Activated CD8-positive, alpha-beta T cell treated with anti-CD3 and anti-CD28 coated beads for 36 hours (primary cell): ENCODE measurements at places on chromosomes 6 and 20. TPM values are rescaled to one million over a fixed set of nuclear protein-coding genes. Genes with fewer than 3 reads are reported as not detected.
A peak's percentile ranks its signal among the peaks of the same experiment; 100 is the strongest.

The SLC22A2 gene
- not detected for total RNA-seq

- DNase-seq = no peak
These were observed 16.5 kb upstream of the TINAG start for GRCh38 chr6:54291738-54292137.

DNA sequence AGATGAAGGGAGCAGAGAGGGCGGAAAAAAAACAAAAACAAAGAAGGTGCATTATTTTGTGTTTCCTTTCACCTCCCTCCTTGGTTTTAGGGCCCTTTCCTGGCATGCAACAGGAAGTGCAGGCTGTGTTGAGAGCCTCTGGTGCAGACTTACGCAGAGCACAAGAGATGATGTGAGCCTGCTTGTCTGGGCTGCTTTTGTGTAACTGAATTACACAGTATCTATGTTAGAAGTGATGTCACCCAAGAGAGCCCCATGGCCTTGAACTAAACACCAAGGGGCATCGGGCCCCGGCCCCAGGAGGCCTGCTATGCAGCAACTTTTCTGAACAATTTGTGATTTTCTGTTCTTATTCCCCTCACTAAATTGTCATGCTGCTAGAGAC is 25.5 kb downstream of the GNAS start:
- DNase-seq = peak; percentile 42

GRCh38 chr20:40160097-40160550 is 528.9 kb downstream of the MAFB start:
- DNase-seq = peak; percentile 40

- no peak for DNase-seq
These were observed 1830.0 kb upstream of the DEFB115 start for GRCh38 chr20:29427201-29428060.

DNA sequence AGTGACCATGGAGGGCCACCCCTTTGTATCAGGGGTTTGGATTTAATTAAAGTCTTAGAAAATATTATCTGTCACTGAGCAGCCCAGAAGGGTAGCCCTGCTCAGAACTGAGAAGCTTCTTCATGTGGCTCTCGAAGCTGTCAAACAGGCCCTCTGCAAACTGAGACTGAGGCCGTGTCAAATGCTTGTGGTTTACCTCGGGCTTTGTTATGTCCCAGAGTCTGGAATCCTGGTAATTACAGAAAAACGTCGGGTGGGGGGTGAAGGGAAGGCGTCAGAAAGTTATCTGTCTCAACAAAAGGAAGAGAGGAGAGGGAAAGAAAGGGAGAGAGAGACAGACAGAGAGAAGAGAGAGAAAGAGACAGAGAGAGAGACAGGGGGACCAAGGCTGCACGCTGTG is 200.8 kb downstream of the BMP7 start:
- DNase-seq = no peak

DNA sequence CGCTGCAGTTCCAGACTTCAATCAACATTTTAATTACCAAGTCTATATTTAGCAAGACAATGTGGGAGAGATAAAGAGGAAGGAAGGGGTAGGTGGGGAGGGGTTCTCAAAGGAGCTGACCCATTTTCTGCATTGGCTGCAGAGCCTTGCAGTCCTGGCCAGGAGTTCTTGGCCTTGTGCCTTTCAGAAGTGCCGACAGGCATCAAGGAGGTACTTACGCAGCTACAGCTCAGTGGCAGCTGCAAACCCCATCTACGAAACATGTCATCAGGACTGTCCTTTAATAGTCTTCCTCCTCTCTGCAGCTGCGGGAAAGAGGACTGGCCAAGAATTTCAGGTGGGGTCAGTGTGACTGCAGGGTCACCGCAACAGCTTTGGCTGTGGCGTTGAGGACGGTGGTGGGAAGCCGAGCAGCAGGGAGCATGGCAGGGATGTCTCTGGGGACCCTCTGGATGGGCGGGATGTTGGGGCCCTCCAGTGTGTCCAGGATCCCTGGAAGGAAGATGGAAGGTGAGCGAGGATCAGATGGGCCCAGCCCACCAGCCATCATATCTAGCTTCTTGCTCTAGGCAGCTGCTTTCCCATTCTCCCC is 1.8 kb upstream of the LRRC73 start:
- DNase-seq = no peak

DNA sequence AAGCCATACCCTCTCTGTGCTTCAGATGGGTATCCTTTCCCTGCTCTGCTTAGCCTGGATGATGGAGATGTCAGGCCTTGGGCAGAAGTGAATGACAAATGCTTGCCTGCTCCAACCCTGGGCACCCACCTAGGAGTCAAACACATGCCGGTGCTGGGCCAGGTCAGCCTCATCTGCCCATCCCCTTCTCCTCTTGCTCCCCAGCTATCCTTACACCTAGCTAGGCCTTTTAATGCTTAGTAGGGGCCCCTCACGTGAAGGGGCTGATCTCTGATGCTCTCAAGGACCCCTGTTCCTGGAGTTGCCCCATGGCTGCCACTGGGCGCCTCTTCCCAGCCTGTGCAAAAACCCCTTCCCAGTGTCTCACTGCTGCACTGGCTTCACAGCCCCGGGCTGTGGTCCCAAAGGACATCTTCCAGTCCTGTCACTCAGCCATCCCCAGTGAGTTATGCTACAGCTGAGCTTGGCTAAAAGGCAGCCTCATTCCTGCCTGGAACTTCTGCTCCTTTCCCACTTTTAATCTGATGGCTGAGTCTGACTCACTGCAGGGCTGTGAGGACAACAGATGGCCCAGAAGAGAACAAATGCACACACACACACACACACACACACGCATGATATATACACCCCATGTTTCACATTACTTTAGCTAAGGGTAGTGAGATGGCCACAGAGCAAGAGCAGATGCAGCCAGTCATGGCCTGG is 12.8 kb upstream of the SDCBP2 start:
- DNase-seq = no peak
